Stimulated activated CD8-positive, alpha-beta memory T cell treated with anti-CD3 and anti-CD28 coated beads, Interleukin-12 subunit alpha, Interleukin-12 subunit beta, amount 100 ng/mL, for 4 hours (primary cell): ENCODE measurements at places on chromosomes 3 and 15.

GRCh38 chr3:167300207-167300606, 79.9 kb downstream of the ZBBX start:
- no peak for DNase-seq

- DNase-seq, result no peak
Observed at GRCh38 chr3:109382588-109382987, 45.2 kb upstream of the DPPA4 start.

DNA sequence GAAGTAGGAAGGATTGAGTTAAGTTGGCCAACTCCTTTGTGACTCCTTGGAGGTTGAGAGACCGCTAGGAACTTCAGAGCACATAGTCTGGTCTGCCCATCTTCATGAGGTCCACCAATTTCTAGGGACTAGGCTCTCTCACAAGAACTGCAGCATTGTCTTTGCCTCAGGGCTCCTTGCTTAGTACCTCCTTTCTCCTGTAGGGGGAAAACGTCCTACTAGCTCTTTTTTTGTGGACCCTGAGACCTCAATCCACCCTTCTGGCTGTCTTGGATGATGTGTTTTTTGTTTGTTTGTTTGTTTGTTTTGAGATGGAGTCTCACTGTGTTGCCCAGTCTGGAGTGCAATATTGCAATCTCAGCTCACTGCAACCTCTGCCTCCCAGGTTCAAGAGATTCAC, 21.6 kb downstream of the REC114 start:
- no peak for DNase-seq

DNA sequence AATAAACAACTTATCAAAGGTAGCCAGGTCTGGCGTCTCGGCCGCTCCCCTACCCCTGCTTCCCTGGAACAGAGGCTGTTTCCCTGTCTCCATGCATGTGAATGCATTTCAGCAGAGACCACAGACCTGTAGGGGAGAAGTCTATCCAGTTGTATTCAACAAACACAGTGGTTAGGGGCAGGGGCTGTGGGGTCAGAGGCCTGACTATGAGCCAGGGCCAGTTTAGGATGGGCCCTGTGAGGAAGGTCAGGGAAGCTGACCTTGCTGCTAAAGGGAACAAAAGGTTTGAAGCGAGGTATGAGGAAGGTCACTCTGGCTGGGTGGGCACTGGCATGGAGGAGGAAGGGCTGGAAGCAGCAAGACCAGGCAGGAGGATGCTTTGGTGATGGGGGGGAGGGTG, 184.6 kb downstream of the XXYLT1 start:
- no peak for DNase-seq

DNA sequence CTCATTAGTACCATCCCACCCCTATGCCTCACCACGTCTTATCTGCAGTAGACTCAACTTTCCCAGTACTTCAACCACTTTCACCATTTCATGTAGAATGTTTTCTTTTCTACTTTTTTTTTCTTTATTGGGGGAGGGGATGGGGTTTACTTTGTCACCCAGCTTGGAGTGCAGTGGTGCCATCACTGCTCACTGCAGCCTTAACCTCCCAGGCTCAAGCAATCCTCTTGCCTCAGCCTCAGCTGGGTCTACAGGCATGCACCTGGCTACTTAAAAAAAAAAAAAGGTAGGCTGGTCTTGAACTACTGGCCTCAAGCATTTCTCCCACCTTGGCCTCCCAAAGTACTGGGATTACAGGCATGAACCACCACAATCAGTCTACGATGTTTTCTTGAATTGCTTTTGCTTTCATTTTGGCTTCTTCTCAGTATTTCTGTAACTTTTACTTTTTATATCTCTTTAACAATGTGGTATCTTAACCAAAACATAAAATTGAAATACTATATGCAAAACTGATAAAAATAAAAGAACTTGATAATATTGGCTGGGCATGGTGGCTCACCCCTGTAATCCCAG, 44.9 kb upstream of the CHL1 start:
- DNase-seq, result no peak

- no peak for DNase-seq
Observed at GRCh38 chr3:129224984-129225393, 24.4 kb upstream of the COPG1 start.

- DNase-seq, result no peak
Observed at GRCh38 chr3:186414735-186415419, 52.8 kb upstream of the DGKG start.

DNA sequence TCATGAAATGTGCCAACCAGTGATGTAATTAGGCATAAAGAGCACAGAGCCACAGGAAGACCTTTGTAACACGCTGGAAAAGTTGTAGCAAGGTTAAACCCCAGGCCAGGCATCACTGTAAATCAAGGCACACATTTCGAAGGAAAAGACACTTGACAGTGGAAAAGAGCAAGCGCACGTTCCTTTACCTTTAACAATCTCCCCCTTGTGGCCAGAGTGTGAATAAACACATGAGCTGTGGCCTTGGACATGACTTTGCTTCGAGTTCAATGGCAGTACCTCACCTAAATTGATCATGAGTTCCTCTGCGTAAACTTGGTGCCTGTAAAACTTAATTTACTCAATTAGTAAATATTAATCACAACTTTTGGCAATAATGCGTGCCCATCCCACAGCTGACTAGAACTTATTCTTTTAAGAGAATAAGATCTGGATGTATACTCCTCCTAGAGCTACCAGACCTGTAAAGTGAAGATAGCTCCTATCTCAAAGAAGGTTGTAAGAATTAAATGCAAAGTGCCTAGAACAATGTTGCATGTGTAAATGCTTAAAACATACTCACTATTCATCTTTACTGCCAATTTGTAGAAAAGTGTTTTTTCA, 757.0 kb upstream of the NECTIN3 start:
- DNase-seq, result peak; percentile 0

- DNase-seq, result no peak
Observed at GRCh38 chr15:93274257-93274656, 185.2 kb upstream of the RGMA start.

- DNase-seq, result no peak
Observed at GRCh38 chr15:51286816-51287215, 51.6 kb downstream of the CYP19A1 start.

DNA sequence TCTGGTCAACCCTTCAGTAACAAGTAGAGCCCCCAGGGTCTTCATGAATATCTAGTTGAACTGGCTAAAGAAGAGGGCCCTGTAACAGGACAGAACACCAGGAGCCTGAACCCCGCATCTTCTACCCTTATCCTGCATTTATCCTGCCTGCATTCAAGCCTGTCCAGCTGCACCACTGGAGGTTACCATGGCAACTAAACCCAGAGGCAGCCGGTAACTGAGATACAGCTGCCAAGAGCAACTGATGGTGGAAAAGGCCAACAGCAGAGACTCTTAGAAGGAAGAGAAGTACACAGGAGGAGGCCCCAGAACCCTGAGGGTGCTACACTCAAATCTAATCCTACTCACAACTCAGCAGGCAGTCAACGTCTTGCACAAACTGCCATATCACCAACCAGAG, 3.7 kb upstream of the PRKAR2A start:
- no peak for DNase-seq

DNA sequence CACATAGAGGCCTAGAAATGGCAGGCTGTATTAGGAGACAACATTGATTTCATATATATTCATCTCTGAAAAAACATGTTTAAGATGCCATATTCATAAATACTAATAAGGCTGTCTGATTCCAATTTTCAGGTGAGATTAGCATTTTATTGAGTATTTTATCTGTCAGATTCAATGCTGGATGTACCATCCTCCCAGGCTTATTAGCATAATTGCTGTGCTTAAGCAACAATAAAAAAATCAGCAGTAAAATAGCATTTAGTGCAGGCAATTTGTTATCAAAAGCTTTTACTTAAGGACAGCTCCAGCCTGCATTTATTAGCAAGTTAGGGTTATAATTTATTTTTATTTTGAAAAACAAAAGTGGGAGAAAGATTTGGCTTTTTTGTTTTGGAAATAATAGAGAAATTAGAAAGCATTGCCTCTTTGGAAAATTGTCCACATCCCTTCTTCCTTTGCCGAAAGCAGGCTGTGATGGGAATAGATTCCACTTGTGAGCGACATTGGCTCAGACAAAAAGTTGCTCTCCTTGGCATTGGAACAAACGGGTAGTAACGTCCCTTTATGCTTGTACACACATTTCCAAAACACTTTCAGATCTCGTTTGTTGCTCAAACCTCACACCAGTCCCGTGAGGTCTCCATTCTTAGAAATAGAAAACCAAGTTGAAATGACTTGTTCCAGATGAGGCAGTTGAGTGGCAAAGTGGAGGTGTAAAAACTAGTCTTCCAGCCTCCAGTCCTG, 134.0 kb downstream of the LPP start:
- no peak for DNase-seq

DNA sequence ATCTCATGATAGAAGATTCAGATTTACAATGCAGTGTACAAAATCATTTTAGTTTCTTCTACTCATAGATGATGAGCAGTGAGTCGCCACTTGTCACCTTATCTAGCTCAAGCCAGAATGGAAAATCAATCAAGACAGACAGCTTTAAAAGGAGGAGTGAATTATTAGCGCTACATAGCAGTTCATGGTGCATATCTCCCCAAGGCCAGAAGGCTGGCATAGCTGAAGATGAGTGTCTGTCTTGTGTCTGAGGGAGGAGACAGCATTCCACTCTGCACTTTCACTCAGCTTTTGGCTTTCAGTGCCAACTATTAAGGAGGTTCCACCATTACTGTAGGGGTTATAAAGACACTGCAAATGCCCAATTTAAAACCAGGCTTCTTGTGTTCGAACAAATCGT, 804.1 kb upstream of the LMCD1 start:
- DNase-seq, result no peak

DNA sequence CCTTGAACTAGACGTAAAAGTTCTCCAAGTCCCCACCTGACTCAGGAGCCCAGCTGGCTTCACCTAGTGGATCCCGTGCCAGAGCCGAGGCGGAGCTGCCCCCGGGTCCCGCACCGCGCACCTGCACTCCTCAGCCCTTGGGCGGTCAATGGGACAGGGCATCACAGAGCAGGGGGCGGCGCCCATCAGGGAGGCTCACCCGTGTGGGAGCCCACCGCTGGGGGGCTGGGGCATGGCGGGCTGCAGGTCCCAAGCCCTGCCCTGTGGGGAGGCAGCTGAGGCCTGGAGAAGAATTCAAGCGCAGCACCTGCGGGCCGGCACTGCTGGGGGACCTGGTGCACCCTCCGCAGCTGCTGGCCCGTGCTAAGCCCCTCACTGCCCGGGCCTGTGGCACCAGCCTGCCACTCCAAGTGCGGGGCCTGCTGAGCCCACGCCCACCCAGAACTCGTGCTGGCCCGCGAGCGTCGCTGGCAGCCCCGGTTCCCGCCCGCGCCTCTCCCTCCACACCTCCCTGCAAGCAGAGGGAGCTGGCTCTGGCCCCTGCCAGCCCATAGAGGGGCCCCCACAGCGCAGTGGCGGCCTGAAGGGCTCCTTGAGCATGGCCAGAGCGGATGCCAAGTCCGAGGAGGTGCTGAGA, 16.2 kb downstream of the SQOR start:
- no peak for DNase-seq

DNA sequence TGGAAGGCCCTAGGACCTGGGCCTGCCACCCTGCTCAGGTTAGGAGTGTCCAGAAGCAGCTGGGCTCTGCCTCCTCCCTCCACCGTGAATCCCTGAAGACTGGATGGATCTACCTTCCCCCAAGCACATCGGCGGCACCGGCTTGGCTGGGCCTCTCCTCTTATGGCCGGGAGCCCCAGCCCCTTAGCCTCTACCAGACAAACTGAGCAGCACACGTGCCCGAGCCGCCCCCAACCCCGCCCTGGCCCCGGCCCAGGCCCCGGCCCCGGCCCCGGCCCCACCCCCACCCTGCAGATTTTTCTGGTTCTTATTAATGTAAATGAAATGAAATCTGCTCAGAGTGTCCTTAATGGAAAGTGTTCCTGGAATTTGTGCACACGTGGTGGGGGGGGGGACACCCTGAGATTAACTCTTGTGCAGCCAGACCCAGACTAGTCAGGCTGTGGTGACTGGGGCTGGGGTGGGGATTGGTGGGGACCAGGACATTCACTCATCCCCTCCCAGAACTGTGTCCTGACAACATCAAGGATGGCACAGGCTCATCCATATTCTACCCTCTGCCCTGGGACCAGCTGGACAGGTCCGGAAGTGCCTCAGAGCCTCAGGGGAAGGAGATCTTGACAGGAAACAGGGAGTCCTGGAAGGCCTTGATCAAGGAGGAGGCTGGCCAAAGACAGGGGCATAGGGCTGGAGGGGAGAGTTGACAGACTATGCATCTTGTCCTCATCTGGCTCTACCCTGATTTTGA, 30.9 kb upstream of the SEMA3F start:
- no peak for DNase-seq
